ENCODE measurements at places on chromosomes 1 and 21.

GRCh38 chr1:174243451-174244000 is 84.2 kb downstream of the RABGAP1L start:
- DNase-seq, result no peak

- no peak for DNase-seq
These were observed 262.4 kb downstream of the USP25 start for GRCh38 chr21:15992171-15992570.

DNA sequence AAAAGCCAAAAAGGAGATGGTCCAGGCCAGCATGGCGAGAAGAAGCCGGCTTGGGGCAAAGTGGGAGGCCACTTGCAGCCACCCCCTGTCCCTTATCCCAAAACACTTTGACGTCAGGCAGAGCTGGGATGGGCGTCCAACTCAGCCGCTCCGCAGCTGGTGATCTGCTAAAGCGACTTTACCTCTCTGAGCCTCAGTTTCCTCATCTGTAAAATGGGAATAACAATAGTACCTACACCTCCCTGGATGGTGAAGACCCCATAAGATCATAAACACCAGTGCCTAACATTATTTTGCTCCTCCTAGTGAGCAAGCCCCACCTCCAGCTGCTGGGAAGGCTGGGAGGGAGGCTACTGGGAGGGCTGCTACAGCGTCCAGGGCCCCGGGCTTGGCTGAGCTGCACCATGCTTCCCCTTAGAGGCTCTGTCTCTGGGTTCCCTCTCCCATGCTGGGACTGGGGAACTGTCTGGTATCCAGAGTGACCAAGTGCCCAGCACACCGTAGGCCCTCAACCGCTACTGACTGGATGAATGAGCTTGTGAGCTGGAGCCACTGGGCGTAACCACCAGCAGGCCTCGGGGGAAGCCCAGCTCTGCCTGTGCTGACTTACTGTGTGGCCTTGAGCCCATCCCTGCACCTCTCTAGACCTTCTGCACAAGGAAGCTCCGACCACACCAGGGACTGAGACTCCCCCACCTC is 18.3 kb downstream of the IFFO2 start:
- DNase-seq, result no peak

- DNase-seq, result no peak
These were observed 79.7 kb upstream of the MAP10 start for GRCh38 chr1:232725305-232726047.

- no peak for DNase-seq
These were observed 43.5 kb upstream of the DNAJC6 start for GRCh38 chr1:65265651-65266351.

DNA sequence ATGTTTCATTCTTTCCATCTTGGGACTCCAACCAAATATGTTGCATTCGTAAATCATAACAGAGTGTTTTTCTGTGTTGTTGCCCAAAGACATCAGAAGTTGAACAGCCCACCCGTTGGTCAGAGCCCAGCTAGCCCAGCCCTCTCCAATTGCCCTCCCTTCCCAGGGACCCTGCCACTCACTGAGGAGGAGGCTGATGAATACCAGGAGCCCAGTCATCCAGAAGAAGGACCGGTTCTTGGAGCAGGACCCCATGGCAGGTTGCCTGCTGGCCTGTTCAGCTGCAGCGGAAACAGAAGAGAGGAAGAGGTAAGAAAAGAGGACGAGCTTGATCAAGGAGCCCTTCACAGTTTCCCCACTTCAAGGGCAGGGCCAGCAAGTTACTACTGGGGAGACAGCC is 172.2 kb upstream of the ETV3 start:
- DNase-seq, result no peak

- no peak for DNase-seq
These were observed 21.6 kb downstream of the AK5 start for GRCh38 chr1:77303387-77303786.

DNA sequence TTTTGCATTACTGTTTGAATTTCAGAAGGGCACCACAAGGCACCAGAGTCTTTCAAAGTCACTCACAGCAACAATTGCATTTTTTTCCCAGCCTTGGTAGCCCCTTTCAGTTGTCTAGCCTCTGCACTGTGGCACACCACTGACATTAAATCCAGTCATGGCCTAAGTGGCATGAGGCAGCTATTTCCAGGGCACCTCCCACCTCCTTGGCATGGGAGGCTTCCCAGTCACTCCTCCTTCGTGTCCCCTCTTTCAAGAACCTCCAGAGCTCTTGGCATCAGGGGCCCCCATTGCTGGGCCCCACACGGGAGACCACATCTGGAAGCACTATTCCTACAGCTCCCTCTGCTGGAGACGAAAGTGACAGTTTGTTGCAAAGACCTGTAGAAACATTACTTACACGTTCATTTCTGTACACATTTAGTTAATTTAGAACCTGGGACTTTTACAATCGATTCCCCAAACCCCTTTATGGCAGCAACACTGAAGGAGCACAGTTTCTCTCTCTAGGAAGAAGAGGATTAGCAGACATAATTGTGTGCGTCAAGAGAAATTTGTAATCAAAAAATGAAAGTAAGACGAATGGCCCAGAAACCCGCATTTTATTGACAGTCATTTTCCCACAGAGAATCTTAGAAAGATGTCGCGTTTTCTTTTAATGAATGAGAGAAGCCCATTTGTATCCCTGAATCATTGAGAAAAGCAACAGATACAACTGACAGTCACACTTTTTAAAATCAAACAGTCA is 5.7 kb upstream of the CHD5 start:
- no peak for DNase-seq

Measured in HFF-Myc (cell line).